Stimulated activated CD4-positive, alpha-beta T cell treated with anti-CD3 and anti-CD28 coated beads, Interleukin-12 subunit alpha, Interleukin-12 subunit beta, amount 100 ng/mL, for 24 hours (primary cell): ENCODE measurements at places on chromosomes 3 and 15.
A peak's percentile ranks its signal among the peaks of the same experiment; 100 is the strongest.

DNA sequence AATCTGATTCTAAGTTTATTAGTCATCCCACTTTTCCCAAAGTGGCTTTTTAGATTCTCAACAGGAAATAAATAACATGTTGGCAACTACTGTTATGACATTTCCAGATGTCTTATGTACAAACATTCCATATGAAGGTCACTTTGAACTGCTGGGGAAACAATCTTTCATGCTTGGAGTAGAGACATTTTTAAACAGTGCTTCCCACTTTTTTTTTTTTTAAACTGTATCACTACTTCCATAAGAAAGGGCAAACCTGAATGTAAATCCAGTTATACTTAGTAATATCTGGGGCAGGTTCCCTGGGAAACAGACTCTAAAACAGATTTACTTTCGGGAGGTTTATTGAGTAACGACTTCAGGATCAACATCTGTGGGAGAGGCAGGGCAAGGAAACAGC, 473.8 kb downstream of the TAFA4 start:
- no peak for DNase-seq

DNA sequence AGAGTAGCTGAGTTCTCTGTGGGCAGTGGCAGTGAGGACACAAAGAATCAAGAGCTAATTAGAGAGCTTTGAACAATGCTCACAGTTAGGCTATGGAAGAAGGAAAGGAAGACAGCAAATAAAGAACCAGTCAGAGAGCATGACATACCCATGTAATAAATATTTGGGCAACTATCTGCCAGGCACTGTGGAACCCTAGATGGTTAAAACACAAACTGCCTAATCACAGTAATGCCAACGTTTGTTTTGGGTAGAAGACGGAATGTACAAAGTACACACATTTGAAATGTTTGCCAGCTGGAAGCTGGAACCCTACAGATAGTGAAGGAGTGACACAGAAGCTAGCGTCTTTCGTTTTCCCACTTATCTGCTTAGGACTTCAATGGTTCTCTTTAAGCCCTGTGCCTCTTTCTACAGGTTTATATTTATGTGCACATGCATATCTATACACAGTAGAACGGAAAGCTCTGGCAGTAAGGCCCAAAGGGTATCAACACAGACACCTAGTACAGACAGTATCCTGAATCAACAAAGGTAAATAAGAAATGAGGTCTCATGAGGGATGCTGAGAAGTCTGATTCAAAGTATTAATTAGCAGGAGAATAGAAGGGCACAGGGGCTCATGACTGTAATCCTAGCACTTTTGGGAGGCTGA, 44.6 kb downstream of the ANKRD28 start:
- DNase-seq: no peak

DNA sequence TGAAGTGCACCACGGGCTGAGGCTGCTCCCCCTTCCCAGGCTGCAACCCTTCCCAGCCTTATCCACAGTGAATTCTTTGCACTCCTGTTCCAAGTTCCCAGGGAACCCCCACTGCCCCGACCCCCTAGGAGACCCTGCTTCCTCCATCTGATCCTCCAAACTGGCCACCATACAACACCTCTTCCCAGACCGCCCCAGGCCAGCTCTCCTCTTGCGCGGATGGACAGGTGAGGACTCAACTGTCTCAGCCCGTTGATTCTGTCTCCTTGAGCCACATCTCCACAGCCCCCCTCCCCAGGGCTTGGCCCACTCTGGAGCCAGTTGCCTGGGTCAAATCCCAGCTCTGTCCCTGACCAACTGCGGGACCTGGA, 21.7 kb downstream of the GRIP2 start:
- DNase-seq: no peak

GRCh38 chr15:79283252-79284048, 928 bp downstream of the ANKRD34C start:
- DNase-seq: peak; percentile 10

- DNase-seq: no peak
These were observed 177.3 kb downstream of the NFKBIZ start for GRCh38 chr3:102026656-102027055.

DNA sequence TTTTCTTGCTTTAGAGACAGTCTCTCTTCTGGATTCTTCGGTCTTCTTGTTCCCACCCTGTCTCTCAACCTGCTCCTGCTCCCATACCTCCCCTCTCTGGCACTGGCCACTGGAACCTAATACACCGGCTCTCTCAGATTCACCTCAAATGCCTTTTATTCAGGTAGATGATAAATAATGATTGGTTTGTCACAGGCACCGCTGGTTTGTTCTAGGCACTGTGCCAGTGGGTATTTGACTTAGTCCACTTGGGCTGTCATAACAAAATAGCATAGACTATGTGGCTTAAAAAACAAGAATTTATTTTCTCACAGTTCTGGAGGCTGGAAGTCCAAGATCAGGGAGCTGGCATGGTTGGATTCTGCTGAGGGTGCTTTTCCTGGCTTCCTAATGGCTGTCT, 278.2 kb upstream of the STT3B start:
- no peak for DNase-seq

GRCh38 chr3:152828075-152828840, 6.7 kb upstream of the P2RY1 start:
- DNase-seq: no peak

GRCh38 chr3:42751609-42752008, 21.4 kb downstream of the CCDC13 start:
- no peak for DNase-seq

DNA sequence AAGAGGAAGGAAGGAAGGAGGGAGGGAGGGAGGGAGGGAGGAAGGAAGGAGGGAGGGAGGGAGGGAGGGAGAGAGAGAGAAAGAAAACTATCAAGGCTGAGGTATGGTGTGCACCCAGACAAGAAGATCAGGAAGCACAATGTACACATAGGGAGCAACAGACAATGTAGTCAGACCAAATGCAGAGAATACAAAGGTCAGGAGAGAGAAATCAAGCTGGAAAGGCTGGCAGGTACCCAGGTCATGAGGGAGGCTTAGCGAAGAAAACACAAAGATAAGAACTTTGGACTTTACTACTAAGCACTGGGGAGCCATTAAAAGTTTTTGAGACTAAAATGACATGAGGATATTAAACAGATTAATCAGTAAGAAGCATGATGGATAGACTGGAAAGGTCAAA, 176.0 kb upstream of the TMCO5A start:
- DNase-seq: no peak

DNA sequence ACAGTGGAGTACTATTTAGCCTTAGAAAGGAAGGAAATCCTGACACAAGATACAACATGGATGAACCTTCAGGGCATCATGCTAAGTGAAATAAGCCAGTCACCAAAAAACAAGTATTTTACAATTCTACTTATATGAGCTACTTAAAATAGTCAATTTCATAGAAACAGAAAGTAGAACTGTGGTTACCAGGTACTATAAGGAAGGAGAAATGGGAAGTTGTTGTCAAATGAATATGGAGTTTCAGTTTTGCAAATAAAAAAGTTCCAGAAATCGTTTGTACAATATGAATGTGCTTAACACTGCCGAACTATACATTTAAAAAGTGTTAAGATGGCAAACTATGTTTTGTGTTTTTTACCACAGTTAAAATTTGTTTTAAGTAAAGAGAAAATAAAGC, 26.8 kb downstream of the TRANK1 start:
- no peak for DNase-seq

DNA sequence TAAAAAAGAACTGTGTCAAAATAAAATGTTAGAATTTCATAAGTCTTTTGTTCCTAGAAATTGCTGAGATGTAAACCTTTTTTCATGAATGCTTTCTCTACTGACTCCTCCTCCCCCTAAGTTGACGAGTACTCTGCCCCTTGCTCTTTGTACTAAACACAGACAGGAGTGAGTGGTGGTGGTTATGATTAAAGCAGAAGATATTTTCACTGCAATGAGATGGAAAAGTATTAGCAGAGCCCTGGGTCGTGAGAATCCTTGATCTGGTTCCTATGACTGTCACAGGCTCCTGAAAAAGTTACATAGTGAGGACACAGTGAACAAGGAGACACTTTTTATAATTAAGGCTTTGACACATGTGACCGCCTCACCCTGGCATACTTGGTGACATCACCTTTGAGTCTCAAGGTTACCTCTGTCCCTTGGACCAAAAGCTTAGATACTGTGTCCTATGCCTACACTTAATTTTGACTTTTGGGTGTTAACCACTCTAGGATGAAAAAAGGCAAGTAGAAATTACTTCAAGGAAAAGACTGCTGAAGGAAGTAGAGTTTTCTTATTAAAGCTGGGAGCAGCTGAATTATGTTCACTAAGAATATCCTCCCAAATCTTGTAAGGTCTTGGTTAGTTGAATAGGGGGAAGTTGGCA, 130.4 kb upstream of the LYSMD4 start:
- DNase-seq: no peak

DNA sequence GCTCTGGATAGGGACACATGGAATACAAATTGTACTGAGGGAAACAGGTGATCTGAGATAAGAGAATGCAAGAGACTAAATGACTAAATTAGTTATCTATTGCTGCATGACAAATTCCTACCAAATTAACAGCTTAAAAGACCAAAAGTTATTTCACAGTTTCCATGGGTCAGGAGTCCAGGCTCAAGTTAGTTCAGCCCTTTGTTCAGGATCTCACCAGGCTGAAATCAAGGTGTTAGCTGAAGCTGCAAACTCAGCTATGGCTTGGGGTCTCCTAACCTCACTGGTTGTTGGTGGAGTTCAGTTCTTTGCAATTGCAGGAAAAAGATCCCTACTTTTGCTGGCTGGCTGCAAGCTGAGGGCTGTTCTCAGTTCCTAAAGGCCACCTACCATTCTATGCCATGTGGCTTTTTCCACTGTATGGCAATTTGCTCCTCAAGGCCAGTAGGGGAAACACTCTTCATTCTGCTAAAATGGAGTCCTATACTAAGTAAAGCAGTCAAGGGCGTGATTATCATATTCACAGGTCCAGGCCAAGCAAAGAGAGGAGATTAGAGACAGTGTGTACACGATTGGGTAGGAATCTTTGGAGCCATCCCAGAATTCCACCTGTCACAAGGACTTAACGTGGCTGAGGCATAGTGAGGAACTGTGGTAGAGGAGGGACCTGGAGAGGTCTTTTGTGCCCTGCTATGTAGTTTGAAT, 53.7 kb downstream of the THRB start:
- DNase-seq: no peak

- DNase-seq: no peak
These were observed 415.6 kb downstream of the OXSM start for GRCh38 chr3:26205475-26205874.

- DNase-seq: no peak
These were observed 77.7 kb upstream of the FAM174B start for GRCh38 chr15:92733090-92733933.

DNA sequence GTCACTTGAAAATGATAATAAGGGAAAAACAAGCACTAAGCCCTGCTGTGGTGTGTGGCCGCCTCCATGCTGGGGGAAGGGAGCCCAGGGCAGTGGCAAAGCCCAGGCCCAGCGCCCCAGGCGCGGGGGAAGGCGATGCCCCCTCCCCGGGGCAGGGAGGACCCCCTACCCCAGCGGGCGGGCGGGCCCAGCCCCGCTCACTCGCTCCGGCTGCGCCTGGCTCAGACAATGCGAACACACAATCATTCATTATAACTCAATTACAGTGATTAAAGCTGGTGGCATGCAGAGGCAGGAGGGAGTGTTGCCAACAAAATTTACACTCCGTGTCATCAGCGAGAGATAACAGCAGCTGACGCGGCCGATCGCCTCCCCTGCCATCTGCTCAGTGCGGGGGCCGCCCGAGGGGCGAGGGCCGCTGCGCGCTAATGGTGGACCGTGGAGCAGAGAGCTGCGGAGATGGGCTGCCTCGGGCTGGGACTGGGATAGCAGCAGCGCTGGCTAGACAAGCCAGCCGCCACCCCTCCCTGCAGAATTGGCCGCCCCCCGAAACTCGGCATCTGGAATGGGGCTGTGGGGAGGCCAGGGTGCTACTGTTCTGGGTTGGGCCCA, 64.1 kb downstream of the TLE3 start:
- no peak for DNase-seq

- no peak for DNase-seq
These were observed 349.2 kb downstream of the NAALADL2 start for GRCh38 chr3:175208326-175208725.

DNA sequence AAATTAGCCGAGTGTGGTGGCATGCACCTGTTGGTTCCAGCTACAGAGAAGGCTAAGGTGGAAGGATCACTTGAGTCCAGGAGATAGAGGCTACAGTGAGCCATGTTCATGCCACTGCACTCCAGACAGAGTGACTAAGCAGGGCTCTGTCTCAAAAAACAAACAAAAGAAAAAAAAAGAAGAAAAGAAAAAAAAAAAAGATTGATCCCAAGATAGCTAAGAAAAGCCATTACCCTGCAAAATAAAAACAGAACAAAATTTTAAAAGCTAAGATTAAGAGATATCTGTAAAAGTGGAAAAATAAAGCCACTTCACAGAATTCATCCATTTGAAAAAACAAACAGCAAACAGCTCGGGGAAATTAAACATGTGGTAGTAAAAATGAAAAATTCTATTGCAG, 23.8 kb downstream of the LRRC2 start:
- DNase-seq: no peak

- no peak for DNase-seq
These were observed 43.6 kb upstream of the PLXNA1 start for GRCh38 chr3:126939338-126939718.

GRCh38 chr15:39125904-39126303, 455.0 kb upstream of the THBS1 start:
- DNase-seq: no peak

- DNase-seq: no peak
These were observed 4.4 kb downstream of the SH3BP5 start for GRCh38 chr3:15327941-15328340.

DNA sequence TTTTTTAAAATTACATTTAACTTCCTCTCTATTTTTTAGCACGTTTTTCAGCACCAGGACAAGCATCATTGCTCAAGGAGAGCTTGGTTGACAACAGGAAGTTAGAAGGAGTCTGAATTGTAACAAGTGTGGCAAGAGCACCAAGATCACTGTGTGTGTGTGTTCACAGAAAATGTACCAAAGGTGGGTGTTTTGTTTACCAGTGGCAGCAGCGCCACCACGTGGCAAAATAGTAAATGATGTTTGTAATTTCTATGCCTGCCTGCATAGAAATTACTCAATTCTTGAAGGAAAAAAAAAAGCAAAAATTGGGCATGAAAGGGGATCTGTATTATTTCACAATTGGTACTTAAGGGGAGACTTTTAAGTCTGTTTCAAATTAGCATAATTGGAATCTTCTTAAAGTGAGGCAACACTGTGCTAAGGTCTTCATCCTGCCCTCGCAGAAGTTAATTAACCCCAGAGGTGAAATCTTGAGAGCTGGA, 7.4 kb upstream of the U2SURP start:
- no peak for DNase-seq

DNA sequence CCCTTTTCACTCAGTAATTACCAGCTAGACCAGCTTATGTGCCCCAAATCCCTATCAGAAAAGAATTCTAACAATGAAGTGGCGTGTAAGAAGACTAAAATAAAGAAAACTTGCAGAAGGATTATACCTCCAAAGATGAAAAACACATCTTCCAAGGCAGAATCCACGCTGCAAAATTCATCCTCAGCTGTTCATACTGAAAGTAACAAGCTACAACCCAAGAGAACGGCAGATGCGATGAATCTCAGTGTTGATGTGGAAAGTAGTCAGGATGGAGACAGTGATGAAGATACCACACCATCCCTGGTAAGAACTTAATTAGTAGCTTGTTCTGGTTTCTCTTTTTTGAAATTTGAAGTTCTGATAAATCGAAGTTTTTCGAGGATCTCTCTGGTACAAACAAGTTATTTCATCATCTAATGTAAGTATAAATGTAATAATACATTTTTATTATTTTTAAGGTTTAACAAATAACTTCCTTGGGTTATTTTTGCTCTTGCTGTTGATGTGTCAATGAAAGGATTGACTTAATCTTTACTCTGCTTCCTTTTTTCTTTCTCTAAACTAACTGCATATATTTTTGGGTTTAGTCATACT, 1.4 kb downstream of the WDR76 start:
- DNase-seq: no peak
